ENCODE measurements at places on chromosomes 1 and 21.

DNA sequence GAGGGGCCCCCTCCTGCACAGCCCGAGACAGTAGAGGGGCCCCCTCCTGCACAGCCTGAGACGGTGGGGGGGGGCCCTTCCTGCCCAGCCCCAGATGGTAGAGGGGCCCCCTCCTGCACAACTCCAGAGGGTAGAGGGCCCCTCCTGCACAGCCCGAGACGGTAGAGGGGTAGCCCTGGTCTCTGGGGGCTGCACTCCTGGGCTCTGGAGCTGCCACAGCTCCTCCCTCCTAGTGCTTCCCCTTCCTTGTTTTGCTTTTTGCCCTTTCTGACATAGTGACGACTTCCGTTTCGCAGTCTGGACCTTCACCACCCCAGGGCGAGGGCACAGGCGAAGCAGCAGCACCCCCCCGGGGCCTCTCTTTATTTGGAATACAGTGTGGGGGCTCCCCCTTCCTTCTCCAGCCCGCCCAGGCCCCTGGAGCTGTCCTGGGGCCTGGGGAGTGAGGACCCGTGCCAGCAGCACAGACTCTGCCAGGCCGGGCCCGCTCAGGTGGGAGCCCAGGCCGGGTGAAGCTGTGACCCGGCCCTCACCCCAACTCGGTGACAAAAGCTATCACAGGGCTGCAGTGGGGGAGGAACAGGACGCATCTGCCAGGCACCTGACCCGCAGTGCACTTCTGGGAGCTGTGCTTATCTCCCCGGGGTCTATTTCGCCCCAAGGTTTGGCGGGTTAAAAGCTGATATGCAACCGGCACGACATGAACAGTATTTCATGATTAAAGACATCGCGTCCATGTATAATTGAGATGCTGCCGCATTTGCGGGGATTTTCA, 1.1 kb upstream of the PRXL2B start:
- DNase-seq, result no peak

- DNase-seq, result no peak
These were observed 58.9 kb downstream of the COL18A1 start for GRCh38 chr21:45463871-45464270.

GRCh38 chr21:42262831-42263231, 43.9 kb downstream of the ABCG1 start:
- DNase-seq, result no peak

- DNase-seq, result no peak
These were observed 76.6 kb downstream of the FAM78B start for GRCh38 chr1:166090244-166090643.

DNA sequence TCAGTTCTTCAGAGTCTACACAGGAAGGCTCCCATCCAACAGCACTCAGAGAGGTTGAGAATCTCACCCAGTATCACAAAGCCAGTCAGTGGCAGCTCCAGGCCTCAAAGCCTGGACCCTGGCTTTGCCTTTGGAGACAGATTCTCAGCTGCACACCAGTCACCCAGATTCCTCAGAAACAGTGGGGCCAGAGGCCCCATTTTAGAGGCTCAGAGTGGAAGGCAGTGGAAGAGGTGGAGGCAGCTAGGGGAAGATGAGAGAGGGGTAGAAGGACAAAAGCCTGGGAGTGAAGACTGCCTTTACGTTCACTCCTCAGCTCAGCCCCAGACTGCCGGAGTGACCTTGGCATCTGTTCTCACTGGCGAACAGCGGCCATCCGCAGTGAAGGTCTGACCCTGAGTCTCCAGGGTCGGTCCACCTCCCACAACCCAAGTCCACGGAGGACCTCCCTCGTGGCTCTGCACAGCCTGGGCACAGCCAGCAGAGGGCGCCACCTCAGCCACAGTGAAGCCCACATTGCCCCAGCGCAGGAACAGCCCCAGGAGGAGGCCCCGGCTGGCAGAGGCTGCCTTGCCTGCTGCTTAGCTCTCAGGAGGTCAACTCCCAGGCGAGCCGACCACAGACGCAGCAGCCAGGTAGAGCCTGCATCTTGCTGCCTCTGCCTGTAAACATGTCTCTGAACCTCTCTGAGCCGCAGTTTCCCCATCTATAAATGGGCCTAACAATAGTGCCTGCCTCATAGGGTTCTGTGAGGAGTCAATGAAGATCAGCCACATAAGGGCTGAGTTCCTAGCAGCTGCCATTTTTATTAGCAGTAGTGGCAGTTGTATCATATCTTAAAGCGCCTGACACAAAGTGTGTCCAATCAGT, 5.9 kb upstream of the FNDC5 start:
- DNase-seq, result no peak

DNA sequence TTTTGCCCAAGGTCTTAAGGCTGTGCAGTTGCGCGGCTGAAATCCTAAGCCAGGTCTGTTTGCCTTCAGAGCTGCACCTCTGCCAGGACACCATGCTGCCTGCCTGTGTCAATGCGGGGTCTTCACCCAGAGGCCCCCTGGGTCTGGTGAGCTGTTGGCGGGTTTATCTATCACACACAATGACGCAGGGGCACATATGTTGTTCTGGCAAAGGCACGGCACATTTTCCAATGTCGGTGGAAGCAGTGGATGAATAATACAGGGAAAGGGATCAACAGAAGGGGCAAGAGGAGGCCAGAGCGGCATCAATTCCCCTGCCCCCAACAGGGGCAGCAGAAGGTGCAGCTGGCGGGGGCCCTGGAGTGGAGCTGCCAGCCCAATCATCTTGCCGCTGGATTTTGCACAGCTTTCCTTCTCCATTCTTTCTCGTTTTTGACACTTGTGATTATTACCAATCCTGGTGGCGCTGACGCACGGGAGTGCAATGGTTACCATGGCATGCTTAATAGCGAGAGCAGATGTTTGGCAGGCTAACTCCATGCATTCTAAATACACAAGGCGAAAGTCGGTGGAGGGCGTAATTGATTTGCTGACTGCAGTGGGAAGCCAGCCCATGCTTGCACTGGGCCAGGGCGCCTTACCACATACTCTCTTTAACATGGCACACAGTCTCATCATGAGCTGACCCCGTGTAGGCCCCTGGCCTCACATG, 45.8 kb upstream of the CYP2J2 start:
- no peak for DNase-seq

GRCh38 chr1:215459136-215459535, 108.0 kb upstream of the KCTD3 start:
- DNase-seq, result no peak

- DNase-seq, result no peak
These were observed 72.8 kb upstream of the PAX7 start for GRCh38 chr1:18557621-18558465.

DNA sequence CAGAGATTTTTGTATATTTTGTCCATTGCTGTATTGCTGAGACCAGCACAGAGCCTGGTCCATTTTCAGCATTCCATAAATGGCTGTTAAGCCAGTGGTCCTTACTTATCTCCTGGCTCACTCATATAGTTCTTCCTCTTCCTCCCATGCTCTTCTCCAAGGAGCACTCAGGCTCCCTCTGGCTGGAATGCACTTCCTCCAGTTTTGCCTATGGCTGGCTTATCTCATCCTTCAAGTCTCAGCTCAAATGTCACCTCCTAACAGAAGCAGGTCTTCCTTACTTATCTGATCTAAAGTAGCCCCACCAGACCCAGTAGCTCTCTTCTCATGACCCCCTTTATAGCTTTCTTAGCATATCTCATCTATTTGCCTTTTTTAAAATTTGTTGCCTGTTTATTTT, 146.9 kb downstream of the SLC30A10 start:
- DNase-seq, result no peak

DNA sequence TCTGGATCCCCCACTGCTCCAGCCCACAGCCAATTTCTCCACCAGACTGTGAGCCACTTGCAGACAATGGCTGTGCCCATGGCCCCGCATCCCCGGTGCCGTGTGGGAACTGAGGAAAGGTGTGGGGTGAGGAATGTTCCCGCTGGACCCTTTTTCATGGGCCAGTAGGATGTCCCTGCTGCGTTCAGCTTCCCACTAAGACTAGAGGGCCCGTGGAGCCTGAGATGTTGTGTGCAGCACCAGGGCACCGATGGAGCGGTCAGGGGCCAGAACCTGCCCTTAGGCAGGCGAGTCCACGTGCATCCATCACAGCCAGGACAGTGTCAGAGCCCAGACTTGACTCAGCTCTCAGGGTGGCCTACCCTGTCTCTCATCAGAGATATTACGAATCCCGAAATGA, 105.7 kb upstream of the COL6A1 start:
- no peak for DNase-seq

DNA sequence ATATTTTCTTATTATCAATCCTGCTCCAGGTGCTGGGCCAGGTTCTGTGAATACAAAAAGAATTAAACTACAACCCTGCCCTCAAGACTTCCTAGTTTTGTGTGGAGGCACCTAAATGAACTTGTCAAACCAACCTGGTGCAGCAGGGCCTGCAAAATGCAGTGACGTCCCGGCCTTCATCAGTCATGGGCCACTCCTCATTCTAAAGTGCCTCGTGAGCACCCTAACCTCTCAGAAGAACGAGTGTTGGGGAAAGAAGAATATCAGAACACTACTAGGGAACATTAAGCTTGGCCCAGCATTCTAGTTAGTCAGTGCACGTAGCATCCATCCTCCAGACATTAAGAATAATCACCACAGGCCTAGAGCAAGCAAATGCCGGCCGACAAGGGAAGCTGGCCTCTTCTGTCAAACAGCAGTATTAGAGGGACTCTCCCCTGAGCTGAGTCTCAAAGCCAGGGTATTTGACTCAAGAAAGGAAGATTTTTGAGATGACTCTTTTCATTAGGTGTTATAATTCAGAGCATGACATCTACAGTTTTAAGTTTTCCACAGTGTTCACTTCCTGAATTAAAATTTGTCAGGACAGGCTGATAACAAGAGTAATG, 137.9 kb downstream of the SLC45A1 start:
- no peak for DNase-seq

- no peak for DNase-seq
These were observed 2.3 kb upstream of the RGS13 start for GRCh38 chr1:192633533-192634253.

DNA sequence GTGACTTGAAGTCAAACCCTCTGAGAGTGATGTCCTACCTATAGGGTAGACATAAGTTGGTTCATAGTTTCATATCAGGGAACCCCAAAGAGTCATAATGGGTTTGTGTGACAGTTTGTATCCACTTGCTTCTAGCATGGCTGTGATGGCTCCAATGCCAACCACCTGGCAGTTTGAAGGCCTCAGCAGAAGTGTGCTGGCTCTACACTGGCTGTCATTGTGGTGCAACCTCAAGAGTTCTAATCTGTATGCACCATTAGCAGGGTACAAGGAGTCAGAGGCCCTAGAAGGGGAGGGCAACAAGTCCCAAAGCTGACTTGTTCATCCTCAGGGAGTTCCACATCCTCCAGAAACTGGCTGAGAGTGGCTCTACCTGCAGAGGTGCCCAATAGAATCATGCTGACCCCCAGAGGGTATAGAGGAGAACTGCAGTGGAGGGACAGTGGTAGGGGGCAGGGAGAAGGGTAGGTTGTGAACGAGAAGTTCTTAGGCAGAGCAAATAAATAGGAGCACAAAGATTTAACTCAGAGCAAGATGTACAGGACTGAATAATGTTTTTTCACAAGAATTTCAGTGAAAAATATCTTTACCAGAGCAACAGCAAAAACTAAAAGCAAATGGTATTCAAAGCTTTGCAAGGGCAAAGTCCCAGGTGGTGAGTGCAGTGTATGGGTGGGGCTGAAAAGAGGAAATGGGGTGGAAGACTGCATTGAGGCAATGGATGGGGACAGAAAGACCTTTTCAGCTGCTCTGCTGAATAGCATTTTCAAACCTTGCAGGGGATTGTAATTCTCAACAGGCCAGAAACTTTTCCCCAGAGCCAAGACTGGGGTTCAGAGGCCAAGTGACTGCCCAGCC, 3.2 kb downstream of the FCRL2 start:
- no peak for DNase-seq

DNA sequence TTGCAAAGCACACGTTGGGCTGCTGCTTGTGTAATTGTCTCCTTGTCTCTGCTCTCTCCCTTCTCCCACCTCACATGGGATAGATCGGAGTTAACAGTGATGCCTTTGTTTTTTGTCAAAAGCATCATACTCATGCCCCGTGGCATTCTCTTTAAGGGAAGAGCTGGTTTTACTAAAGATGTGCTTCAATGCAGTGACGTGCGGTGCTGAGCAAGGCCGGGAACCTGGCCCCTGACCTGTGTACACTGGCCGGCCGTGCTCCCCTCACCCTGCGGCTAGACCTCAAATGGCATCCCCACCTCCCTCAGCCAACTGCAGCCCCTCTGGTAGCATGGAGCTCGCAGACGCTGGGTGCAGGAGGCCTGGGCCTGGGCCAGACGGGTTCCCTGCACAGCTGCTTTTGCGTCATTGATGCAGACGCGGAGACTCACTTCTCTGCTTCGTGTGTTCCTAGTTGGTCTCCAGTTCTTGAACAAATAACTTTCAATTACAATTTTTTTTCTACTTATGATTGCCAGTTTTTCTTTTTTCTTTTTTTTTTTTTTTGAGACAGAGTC, 19.9 kb downstream of the AGPAT3 start:
- DNase-seq, result no peak

GRCh38 chr1:87202451-87202850, 126.2 kb upstream of the LMO4 start:
- DNase-seq, result no peak

DNA sequence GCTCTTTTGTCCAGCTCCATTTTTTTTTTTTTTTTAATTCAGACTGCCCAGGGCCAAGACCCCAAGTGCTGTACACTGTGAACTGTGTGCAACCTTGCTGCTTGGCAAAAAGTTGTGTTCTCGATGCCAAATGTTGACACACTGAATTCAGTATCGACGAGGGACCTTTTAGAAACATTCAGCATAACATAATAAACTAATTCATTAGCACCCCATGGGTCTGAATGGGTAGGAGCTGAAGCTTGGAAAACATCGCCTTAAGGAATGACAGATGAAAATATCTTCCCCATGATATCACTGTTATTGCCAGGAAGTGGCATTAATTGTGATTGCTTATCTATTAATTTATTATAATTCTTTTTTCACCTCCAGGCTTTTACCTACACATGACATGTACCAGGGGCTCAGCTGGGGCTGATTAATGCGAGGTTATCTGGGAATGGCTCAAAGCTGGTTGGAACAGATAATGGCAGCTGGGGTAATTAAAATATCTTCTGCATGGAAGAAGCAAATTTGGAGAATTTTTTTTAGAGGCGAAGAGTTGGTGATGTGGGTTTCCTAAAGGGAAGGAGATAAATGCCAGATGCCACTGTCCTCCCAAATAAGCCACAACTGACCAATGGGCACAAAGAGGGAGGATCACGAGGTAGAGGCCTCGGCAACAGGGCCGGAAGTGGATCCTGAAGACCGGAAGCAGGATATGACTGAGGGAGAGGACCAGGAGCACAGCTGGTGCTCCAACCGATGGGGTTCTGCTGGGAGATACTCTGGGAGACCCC, 169.3 kb downstream of the GRIK3 start:
- no peak for DNase-seq

Measured in right renal cortex interstitium (tissue), 3 donors.